NCI-H146 (cell line): ENCODE measurements at places on chromosomes 12 and 14.

- no peak for DNase-seq
Measured at GRCh38 chr14:104477117-104477623, 102.4 kb upstream of the C14orf180 start.

- no peak for DNase-seq
Measured at GRCh38 chr14:57998766-57999165, 132.9 kb upstream of the SLC35F4 start.

- no peak for DNase-seq
Measured at GRCh38 chr12:39237004-39237403, 205.9 kb downstream of the KIF21A start.

GRCh38 chr14:96168581-96168980 is 36.1 kb upstream of the BDKRB2 start:
- DNase-seq, result no peak

DNA sequence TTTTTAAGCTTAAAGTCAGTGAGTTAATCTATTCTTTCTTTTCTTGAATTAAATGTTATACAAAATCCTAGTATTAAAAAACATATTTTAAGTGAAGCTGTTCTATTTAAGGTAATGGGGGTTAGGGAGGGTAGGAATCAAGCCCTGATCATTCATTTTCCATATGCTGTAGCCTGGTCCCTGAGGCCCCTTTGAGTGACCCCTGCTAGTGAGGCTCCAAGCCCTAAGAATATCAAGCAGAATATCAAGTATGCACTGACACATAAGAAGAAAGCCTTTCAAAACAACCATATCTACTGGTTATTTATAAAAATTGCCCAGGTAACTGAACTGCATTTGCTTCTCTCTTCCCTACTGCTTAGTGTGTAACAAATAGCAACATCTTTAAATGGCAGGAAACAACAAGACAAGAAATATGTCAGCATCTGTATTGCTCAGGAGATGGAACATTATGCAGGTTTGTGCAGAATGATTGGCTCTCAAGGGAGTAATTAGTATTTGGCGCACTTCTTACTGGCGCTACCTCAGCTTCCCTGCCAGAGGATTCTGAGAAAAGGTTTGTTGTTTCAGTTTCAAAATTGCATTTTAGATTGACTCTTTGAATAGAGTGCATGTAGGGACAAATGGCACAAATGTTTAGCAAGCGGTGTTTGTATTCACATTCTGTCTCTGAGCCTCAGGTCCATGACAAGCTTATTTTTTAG is 223.0 kb downstream of the DUSP6 start:
- DNase-seq, result no peak

DNA sequence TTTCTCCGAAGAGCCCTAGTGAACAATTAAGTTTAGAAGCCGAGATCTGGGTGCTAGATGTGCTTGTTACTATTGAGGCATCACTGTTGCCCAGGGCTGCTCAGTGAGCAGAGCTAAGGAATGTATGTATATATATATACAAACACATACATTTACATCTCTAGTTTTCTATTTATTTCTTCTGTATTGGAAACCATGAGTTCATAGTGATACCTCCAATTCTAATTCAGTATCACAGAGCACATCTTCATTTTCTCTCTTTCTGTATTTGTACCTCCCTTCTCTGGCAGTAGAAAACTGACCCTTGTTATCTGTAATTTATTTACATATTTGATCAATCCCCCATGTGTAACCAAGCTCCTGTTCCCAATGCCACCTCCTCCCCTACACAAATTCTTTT is 40.7 kb upstream of the FUT8 start:
- DNase-seq, result no peak

DNA sequence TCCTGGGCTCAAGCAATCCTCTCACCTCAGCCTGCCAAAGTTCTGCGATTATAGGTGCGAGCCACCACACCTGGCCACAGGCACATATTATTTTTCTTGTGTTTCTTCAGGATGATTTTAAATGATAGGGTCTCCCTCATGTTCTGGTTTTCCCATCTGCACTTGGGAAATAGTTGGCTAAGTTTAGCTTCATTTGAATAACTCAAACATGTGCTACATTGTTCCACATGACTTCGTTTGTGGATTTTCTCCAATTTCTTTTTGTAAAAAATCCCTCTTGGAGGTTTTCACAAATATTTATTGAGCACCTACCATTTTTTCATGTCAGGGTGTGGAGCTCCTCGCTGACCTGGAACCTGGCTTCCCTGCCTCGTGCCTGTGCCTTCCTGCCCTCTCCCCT is 55.2 kb upstream of the GNPNAT1 start:
- no peak for DNase-seq

DNA sequence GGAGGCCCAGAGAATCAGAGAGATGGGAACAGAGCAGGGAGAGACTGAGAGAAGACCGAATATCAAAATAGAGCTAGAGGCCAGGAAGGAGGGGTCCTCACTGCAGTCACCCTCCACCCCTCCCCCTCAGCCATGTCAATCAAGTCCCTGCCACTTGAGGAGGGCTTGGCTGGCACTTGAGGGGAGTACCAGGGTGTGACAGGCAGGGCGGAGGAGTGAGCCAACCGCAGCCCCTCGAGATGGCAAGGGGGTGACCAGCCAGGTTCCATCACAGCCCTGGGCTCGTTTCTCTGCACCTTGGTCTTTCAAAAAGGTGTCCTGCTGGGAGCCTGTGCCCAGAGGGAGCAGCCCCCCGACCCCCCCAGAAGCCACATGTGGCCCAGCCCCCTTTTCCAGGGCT is 4.2 kb downstream of the AQP5 start:
- no peak for DNase-seq

DNA sequence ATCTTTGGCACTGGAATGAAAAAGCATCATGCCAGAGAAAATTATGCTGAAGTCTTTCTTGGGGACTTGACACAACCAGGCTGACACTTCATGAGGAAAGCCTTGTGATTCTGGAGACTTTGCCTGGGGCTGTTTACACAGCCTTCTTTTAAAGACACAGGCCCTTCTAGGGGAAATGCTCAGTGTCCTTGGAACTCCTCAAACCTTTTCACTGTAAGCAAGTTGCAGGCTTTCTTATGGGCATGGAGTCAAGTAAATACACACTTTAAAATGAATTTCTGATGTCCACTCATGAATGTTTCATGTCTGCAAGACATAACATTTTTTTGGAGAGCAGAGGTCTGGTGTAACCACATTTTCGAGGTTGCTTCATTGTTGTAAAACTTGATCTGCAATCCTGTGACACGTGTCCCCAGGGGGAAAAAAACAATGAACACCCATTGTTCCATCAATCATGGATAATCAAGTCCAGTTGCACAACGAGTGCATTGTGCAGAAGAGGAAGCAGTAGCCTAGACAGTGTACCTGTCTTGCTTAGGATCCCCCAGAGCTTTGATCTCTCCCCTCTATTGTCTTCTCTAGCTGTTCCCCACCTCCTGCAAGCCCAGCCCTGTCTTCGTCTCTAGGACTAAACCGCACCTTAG is 155.1 kb upstream of the PRICKLE1 start:
- no peak for DNase-seq

DNA sequence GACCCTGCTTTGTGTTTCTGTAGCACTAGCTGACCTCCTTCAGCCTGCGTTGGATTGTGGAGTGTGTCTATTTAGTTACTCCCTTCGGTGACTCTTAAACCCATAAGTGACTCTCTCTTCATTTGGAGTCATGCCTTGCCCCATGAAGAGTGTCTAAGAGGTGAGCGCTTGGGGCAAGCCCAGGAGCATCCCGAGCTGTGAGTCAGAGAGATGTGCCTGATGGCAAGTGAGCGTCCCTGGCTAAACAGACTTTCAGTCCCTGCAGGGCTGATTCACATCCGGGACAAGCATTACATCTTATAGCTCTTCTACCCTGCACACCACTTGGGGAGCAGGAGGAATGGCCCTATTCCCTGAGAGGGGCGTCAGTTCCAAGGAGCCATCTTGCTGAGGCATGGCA is 24.3 kb upstream of the ATF1 start:
- no peak for DNase-seq

DNA sequence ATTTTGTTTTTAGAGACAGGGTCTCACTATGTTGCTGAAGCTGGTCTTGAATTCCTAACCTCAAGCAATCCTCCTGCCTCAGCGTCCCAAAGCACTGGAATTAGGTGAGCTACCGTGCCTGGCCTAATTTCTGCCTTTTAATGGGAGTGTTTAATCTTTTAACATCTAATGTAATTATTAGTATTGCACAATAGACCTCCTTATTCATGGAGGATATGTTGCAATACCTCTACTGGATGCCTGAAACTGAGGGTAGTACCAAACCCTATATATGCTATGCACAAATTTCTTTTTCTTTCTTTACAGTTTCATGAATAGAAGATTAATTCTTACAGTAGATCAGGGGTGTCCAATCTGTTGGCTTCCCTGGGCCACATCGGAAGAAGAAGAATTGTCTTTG is 47.8 kb downstream of the MYRFL start:
- DNase-seq, result no peak

DNA sequence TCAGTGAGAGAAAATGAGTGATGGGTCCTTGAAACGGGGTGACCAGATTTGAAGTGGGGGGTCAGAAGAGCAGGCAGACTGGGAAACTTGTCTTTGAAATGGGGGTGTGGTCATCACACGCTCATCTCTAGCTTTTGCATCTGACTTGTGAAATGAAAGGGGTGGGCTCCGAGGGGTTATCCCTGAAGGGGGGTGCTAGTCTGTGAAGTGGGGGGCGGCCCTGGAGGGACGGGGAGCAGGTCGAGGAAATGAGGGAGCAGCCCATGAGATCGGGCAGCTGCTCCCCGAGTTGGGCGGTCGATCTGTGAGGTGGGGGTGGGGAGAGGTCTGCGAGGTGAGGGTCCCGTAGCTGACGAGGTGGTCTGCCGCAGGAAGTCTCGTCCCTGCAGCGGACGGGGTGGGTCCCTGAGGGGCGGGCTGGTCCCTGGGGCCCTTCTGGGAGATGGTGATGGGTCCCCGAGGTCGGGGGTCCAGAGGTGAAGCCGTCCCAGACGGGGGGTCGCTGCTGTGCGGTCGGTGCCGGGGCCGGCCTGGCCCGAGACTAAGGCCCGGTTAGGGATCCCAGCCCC is 542 bp downstream of the PXN start:
- no peak for DNase-seq

DNA sequence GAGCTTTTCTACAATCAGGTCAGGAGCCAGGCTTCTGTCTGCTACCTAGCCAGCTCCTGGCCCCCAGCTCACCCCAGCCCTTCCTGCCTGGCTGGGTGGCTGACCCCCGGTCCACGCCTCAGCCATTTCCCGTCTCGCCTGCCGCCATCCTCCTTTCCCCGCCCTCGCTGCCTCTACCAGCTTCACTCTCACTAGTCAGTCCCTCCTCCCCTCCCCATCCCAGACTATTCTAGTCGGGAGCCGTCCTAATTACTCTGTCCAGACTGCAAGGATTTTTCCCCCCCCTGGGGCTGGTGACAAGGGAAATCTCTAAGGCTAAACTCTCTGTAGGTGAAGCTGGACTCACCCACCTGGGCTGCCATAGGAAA is 825 bp downstream of the DHH start:
- DNase-seq, result peak; percentile 40

- DNase-seq, result no peak
Measured at GRCh38 chr12:88398031-88398430, 182.2 kb downstream of the KITLG start.

GRCh38 chr12:47121146-47121545 is 41.4 kb upstream of the AMIGO2 start:
- no peak for DNase-seq

- DNase-seq, result no peak
Measured at GRCh38 chr12:88866881-88867280, 286.6 kb upstream of the KITLG start.

GRCh38 chr12:96404696-96405095 is 4.5 kb upstream of the CDK17 start:
- no peak for DNase-seq

- DNase-seq, result no peak
Measured at GRCh38 chr14:23457587-23458445, 11.7 kb upstream of the NGDN start.

DNA sequence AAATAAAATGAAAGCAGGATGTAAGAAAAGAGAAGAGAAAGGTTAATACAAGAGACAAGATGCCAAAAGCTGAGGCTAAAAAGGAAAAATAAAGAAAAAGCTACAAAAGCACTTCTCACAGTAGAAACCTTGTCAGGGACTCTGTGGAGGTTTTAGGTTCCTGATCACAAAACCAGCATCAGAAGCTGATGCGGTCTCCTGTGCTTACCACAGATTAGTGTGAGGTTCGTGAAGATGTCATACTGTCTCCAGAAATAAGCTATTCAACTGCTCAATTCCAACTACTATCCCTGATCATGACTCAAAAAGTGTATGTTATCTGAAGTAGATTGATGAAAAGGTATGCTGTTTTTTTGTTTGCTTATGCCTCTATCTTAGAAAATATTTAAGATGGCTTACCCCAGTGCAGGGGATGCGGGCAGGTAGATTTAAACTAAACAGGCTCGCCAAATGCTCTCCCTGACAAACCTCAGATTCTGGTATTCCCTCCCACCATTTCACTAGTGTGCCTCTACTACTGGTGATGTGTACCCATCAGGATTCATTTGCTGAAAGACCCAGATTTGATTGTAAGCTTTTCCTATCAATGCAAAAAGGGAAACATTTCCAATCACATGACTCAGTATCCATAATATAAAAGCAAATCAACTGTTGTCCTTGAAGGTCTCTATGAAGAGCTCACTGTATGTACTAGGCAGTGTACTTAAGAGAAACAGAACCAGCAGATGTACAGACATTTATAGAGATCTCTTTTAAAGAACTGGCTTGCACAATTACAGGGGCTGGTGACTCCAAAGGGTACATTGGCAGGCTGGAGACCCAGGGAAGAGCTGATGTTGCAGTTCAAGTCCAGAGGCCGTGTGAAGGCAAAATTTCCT is 169.5 kb upstream of the FOXN3 start:
- DNase-seq, result no peak

GRCh38 chr14:23435543-23436326 is at the start of gene MYH7:
Gene MYH7 (minus strand): TSS chr14:23435660. CDS start chr14:23433732, 1,928 bp downstream.
- no peak for DNase-seq

GRCh38 chr14:100126401-100126800 is 33.0 kb downstream of the DEGS2 start:
- no peak for DNase-seq

GRCh38 chr12:66190519-66191370 is 1.7 kb downstream of the IRAK3 start:
- no peak for DNase-seq

DNA sequence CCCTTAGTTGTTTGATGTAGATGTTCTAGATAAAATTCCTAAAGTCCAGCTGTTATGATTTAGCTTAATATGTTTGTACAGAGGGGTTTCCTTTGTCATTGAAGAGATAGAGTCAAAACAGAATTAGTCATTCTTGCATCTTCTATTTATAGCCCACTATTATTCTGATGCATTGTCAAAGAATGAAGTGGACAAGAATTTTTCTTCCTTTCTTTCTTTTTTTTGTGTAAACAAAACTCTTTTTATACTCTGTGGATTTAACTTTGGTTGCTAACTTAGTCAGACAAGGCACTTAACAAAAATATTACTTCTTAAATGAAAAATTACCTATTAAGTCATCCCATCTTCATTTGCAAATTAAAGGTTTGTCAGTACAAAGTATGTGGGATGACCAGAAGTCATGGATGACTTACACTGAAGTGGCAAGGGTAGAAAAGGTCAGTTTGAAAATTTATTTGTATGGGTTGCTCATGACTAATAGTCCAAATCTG is 215.6 kb upstream of the DDHD1 start:
- no peak for DNase-seq

GRCh38 chr12:116647813-116648212 is 88.6 kb downstream of the MAP1LC3B2 start:
- no peak for DNase-seq

GRCh38 chr12:40300490-40300889 is 75.7 kb downstream of the LRRK2 start:
- DNase-seq, result no peak

GRCh38 chr14:74531467-74531866 is 37.9 kb downstream of the ISCA2 start:
- DNase-seq, result no peak
